ENCODE measurements at places on chromosomes 11 and 22. TPM values are rescaled to one million over a fixed set of nuclear protein-coding genes. Genes with fewer than 3 reads are reported as not detected.

DNA sequence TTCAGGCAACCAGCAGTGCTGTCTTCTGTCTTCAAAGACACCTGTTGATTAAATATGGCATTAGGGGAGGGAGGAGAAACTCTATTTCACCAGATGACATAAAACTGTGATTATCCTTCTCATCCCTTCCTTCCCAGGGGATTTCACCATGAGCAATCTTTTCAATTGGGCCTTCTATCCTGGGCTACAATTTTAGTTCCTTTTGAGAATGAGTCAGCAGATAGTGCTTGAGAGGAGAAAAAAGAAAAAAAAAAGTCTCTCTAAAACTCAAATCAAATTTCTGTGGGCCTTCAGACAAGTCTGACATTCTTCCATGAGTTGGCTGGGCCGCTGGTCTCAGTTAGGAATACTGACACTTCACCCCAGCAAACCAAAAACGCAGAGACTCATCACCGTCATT, 7.2 kb downstream of the FLI1 start:
- no peak for DNase-seq
- peaks cover 96% of the 10 kb centered on the region for H3K4me1 ChIP-seq
- H3K36me3 ChIP-seq = peaks cover 50% of the 10 kb centered on the region
- no peaks in the 10 kb centered on the region for H3K27me3 ChIP-seq

PHOX2A gene
- not detected for total RNA-seq

POU2AF2 gene
- not detected for total RNA-seq

GRCh38 chr22:42679691-42680090, 30.5 kb upstream of the CYB5R3 start:
- no peaks in the 10 kb centered on the region for H3K27me3 ChIP-seq
- H3K4me3 ChIP-seq = no peak overlapping the region
- no peaks in the 10 kb centered on the region for H3K4me1 ChIP-seq
- H3K27ac ChIP-seq = no peak overlapping the region
- no peak for DNase-seq

DNA sequence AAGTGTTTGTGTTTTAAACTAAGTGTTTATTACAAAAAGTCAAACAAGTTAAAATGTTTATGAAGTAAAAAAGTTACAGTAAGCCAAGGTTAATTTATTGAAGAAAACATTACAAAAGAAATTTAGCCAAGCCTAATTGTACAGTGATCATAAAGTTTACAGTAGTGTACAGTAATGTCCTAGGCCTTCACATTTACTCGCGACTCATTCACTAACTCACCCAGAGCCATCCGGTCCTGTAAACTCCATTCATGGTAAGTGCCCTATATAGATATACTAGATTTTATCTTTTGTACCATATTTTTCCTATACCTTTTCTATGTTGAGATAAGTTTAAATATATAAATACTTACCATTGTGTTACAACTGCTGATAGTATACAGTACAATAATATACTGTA, 481.8 kb upstream of the TENM4 start:
- H3K36me3 ChIP-seq = no peaks in the 10 kb centered on the region
- no peaks in the 10 kb centered on the region for H3K27me3 ChIP-seq
- H3K4me3 ChIP-seq = no peak overlapping the region

- no peaks in the 10 kb centered on the region for H3K27me3 ChIP-seq
- no peak for DNase-seq
- no peaks in the 10 kb centered on the region for H3K4me1 ChIP-seq
- H3K4me3 ChIP-seq = no peak overlapping the region
Observed at GRCh38 chr11:69563306-69563705, 77.7 kb upstream of the CCND1 start.

DNA sequence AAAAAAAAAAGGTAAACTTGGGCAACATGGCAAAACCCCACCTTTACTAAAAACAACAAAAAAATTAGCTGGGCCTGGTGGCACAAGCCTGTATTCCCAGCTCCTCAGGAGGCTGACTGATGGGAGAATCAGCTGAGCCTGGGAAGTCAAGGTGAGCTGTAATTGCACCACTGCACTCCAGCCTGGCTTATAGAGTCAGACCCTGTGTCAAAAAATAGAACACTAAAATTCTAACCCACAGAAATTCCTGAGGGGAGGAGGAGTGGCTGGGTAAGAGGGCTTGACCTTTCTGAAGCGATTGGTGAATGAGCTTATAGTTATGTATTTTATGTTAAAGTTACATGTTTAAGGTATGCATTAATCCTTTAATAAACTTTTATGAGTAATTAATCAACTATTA, 53.3 kb downstream of the FAT3 start:
- H3K4me1 ChIP-seq = no peaks in the 10 kb centered on the region
- DNase-seq = no peak
- H3K4me3 ChIP-seq = no peak overlapping the region
- no peak overlapping the region for H3K27ac ChIP-seq
- H3K27me3 ChIP-seq = no peaks in the 10 kb centered on the region

CST6 gene
- total RNA-seq = not detected

DNA sequence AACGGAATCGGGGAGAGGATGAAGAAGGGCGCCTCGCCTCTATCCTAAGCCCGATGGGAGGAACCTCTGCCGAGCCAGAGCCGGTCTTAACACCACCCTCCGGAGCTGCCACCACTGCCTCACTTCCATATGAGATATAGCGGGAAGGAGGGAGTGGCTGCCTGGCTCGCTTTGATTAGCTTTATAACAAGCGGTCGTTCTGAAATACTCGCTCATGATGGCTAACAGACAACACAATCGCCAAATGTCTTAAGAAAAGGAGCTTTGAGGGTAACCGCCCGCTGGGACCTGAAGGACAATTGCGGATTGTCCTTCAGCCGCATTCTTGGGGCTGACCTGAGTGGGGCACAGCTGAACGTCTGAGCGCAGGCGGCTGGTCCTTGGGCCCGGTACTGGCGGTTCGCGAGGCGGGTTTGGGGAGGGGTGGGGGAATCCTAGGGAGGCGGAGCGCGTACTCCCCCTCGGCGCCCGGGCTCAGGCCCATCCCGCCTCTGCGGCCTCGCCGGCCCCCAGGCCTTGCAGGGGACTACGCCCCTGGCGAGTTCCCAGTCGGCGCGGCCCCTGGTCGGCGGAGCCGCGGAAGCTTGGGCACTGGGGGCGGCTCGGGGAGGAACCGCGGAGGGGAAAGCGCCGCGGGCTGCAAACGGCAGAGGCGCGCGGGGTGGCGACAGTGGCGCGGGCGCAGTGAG, at the start of gene PLAAT5:
Gene PLAAT5 (minus strand): TSS at position 617 of the 689 bp plus-strand sequence. CDS start 133 bp downstream, at position 484.
- H3K27me3 ChIP-seq = peaks cover 41% of the 10 kb centered on the region
- DNase-seq = no peak
- H3K27ac ChIP-seq = no peak within 1 kb of the TSS
- H3K4me3 ChIP-seq = no peak within 1 kb of the TSS

DNA sequence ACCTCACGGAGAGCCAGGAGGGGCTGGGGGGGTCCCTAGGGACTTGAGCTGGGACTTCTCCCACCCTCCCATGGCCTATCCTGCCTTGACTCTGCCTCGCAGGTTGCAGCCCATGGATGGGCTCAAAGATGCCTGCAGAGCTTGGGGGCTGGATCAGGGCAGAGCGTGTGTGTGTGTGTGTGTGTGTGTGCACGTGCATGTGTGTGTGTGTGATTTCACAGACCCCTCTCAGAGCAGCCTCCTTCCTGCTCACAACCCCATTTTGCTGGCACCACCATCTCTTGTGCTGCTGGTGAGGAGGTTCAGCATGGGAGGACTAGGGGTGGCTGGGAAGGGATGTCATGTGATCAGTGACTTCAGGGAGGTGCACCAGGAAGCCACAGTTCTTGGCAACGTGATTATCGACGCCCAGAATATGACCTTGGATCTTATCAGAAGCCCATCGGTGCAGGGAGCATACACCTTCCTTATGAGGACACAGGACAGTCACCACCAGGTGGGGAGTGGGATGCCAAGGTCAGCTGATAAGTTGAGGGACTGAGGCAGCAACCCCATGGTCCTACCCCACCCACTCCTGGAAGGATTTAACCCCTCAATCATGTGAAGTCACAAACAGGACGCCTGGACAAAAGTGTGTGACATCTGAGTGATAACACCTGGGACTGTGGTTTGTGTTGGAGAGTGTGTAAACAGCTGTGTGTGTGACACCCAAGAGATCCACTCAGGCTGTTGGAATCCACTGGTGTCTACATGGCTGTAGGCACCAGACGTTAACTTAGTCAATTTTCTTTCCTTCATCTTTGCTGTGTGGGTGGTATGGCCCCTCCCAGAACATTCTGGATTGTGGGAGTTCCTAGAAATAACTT, 1.8 kb upstream of the NAALADL1 start:
- peaks cover 1% of the 10 kb centered on the region for H3K27me3 ChIP-seq
- H3K36me3 ChIP-seq = no peaks in the 10 kb centered on the region
- DNase-seq = no peak
- no peak overlapping the region for H3K27ac ChIP-seq

- peak overlapping the region; percentile 87 for H3K4me3 ChIP-seq
- H3K36me3 ChIP-seq = no peaks in the 10 kb centered on the region
- peaks cover 11% of the 10 kb centered on the region for H3K4me1 ChIP-seq
- no peak for DNase-seq
- H3K27ac ChIP-seq = no peak overlapping the region
- H3K27me3 ChIP-seq = peaks cover 12% of the 10 kb centered on the region
Observed at GRCh38 chr11:5809122-5809519, 397 bp downstream of the OR52N2 start.

- no peaks in the 10 kb centered on the region for H3K27me3 ChIP-seq
- no peak overlapping the region for H3K27ac ChIP-seq
- H3K4me3 ChIP-seq = no peak overlapping the region
- no peak for DNase-seq
- H3K36me3 ChIP-seq = peaks cover 52% of the 10 kb centered on the region
- H3K4me1 ChIP-seq = no peaks in the 10 kb centered on the region
Observed at GRCh38 chr11:43467958-43468357, 109.2 kb downstream of the TTC17 start.

EFCAB6 gene
- total RNA-seq = 0.46 TPM

GRCh38 chr22:17597217-17597616, 31.3 kb downstream of the ATP6V1E1 start:
- no peak overlapping the region for H3K27ac ChIP-seq
- H3K4me1 ChIP-seq = peaks cover 33% of the 10 kb centered on the region
- DNase-seq = no peak
- H3K27me3 ChIP-seq = no peaks in the 10 kb centered on the region
- H3K36me3 ChIP-seq = peaks cover 79% of the 10 kb centered on the region
- H3K4me3 ChIP-seq = no peak overlapping the region

DDX10 gene
- total RNA-seq = 37.7 TPM

DNA sequence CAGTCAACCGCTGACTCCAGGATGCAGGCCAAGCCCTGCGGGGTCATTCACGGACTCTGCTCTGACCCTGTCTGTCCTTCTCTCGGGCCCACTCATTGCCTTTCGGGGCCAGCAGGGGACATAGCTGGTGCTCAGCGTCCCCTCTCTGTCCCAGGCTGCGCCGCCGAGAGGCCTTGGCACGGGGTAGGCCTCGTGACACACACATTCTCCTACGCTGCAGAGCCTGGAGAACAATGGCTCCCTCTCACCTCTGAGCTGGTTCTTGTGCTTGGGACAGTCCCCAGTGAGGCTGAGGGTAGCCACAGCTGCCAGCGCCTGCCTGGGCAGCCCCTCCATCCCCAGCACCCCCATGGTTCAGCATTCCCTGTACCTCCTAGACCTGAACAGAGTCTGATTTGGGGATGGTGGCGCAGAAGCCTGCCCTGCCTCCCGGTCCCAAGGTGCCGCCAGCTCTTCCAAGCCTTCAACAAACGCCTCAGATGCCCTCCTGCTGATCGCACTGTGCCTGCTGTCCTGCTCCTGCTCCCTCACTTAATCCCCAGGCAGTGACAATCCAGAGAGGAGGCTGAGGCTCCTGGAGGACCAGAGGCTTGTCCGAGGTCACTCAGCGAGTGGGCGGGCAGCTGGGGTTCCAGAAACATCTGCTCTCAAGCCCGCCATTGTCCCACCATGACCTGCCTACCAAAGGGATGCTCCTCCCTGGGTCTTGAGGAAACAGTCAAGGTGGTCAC, 30.4 kb downstream of the DUSP8 start:
- H3K36me3 ChIP-seq = no peaks in the 10 kb centered on the region
- H3K27ac ChIP-seq = peak overlapping the region; percentile 41
- H3K4me1 ChIP-seq = peaks cover 10% of the 10 kb centered on the region
- no peak overlapping the region for H3K4me3 ChIP-seq
- DNase-seq = no peak
